Epithelial cell of proximal tubule (primary cell): ENCODE measurements at places on chromosomes 13 and 19.

- DNase-seq = peak; percentile 30
These were observed 133.2 kb downstream of the FRY start for GRCh38 chr13:32164622-32165268.

GRCh38 chr13:71820699-71821098 is 46.3 kb downstream of the DACH1 start:
- no peak for DNase-seq

GRCh38 chr13:105719859-105720258 is 815.6 kb downstream of the EFNB2 start:
- no peak for DNase-seq

DNA sequence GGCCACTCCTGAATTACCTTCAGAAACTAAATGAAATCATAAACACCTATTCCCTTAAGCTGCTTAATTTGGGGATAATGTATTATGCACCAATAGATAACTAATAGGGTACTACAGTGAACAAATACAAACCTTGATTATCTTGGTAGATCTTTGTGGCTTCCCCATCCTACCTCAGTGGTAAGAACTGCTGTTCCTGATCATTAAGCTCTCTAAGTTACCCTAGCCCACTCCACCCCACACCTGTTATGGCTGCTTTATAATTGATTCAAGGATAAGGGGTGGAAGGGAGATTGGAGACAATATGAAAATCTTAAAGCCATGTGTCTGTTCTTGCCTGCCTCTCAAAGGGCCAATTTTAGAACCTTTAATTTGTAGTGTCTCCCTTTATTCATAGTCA is 121.2 kb downstream of the LMO7 start:
- no peak for DNase-seq

DNA sequence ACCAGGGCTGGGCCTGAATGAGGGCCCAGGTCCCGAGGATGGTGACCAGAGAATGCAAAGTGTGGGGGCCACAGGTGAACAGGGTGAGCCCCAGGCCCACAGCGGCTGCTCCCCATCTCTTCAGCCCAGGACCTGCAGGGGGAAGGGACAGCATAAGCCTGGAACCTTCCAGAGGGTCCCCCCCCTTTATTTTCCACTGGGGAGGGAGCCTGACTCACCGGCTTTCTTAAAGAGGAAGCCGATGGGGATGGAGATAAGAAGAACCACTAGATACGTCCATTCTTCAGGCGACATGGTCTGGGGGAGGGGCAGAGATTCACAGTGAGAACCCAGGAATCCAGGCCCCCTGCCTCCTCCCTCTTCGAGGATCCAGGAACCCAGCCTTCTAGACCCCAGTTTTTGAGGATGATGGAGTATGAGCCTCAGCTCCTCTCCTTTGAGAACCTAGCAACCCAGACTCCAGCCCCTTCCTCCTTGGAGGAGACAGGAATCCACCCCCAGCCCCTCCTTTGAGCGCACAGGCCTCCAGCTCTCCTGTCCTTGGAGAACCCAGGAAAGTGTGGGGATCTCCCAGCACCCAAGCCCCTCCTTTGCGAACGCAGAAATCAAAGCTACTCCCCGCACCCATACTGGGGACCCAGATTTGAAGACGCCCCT is 1.0 kb downstream of the MBOAT7 start:
- no peak for DNase-seq

GRCh38 chr19:15022752-15023151 is 26.5 kb upstream of the CASP14 start:
- no peak for DNase-seq

DNA sequence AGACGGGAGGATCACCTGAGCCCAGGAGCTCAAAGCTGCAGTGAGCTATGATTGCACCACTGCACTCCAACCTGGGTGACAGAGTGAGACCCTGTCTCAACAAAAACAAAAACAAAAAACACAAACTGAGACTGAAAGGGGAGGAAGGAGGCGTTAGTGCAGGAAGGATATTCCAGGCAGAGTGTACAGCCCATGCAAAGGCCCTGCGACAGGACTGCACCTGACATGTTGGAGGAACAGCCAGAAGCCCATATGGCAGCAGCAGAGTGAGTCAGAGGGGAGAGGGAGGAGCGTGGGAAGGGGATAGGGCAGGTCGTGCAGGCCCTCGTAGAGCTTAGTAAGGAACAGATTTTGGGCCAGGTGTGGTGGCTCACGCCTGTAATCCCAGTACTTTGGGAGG is 3.2 kb downstream of the ZNRF4 start:
- DNase-seq = no peak

GRCh38 chr13:73189362-73189761 is 130.6 kb downstream of the KLF5 start:
- no peak for DNase-seq

GRCh38 chr19:43678512-43679261 is 8.7 kb upstream of the PLAUR start:
- no peak for DNase-seq

GRCh38 chr19:42130254-42130573 is 2.0 kb downstream of the POU2F2 start:
- no peak for DNase-seq

DNA sequence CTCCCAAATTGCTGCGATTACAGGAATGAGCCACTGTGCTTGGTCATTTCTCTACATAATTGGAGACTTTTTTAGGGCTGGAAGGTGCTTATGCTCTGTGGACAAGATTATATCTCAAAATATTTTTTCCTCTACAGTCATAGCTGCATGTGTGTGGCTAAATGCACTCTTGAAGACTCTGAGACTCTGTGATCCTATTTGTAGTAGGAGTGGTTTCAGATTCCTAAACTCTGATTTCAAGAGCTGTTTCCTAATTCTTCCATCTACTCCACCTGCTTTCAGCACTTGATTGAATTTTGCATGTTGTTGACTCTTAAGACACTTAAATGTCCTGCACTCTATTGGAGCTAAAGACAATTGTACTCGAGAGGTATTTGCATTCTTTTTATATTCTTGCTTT is 78.0 kb downstream of the KLF5 start:
- DNase-seq = no peak

- no peak for DNase-seq
These were observed 40.3 kb downstream of the ZNF557 start for GRCh38 chr19:7109678-7110289.

GRCh38 chr13:31437975-31438374 is 238.2 kb downstream of the B3GLCT start:
- DNase-seq = no peak
